Neural crest cell (in vitro differentiated cells): ENCODE measurements at places on chromosomes 4 and X.
A peak's percentile ranks its signal among the peaks of the same experiment; 100 is the strongest.

DNA sequence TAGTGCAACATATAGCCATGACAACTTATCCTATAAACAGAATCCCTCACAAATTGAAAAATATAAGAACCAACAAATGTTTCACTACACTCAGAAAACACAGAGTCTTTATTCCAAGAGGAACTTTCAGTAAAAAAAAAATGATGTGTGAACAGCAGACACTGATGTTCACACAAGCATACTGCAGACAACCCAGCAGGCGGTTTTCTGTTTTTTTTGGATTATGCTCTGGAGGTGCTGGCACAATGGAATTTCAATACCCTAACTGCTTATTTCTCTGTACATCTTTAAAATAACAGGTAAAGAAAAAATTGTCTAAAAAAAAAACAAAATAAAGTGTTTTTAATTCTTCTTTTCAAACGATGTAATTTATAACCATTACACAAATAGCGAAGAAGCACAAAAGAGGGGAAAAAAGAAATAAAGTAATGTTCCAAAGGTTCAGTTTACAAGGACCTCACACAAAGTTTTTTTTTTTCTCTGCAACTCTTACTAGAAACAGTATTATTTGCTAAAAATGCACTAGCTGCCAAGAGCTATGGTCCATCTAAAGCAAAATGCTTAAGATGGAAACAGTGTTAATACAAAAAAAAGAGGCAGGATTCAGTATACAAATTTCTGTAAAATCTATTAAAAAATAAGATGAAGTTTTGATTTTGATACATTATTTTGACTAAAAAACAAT lies 55.3 kb downstream of the ANAPC10 start:
- no peaks in the 10 kb centered on the region for H3K36me3 ChIP-seq
- peaks cover 16% of the 10 kb centered on the region for H3K4me1 ChIP-seq
- no peak overlapping the region for H3K27ac ChIP-seq
- no peak for DNase-seq
- no peak overlapping the region for H3K4me3 ChIP-seq
- no peaks in the 10 kb centered on the region for H3K27me3 ChIP-seq

DNA sequence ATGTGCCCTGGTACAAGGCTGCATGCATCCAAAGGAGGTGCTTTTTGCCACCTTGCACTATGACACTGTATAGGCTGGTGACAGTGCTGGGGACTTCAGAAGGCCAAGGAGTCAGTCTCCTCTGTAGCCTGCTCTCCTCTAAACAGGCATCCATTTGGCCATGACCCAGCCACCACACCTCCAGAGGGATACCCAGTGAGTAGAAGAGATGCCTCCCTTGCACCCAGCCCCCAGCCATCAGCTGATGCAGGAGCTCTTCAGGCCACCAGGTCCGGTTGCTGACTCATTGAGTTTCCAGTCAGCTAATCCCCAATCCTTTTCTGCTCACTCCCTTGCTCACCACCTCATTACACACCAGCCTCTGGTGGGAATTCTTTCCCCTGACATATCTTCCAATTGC lies 99.8 kb downstream of the PJA1 start:
- no peaks in the 10 kb centered on the region for H3K27me3 ChIP-seq
- DNase-seq = no peak
- no peak overlapping the region for H3K27ac ChIP-seq
- no peak overlapping the region for H3K4me3 ChIP-seq
- H3K4me1 ChIP-seq = peaks cover 7% of the 10 kb centered on the region

DNA sequence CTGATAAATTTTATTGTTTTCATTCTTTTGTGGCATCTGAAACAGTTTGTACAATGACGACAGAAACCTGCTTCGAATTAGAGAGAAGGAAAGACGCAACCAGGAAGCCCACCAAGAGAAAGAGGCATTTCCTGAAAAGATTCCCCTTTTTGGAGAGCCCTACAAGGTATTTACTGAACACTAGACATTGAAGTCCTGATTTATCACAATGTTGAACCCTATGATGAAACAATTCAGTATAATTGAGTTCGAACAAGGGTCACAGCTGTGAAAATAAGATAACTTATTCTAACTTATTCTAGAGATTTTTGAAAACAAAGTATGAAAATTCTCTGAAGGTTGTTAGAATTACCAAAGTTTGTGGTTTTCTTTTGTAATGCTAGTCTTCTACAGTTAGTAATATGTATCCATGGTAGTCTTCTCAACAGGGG lies 111.3 kb downstream of the AFF1 start:
- H3K27me3 ChIP-seq = no peaks in the 10 kb centered on the region
- no peak overlapping the region for H3K27ac ChIP-seq
- DNase-seq = no peak
- peaks cover 13% of the 10 kb centered on the region for H3K36me3 ChIP-seq
- peaks cover 39% of the 10 kb centered on the region for H3K4me1 ChIP-seq

- H3K36me3 ChIP-seq = no peaks in the 10 kb centered on the region
- H3K27me3 ChIP-seq = no peaks in the 10 kb centered on the region
- no peak overlapping the region for H3K4me3 ChIP-seq
- H3K27ac ChIP-seq = no peak overlapping the region
- no peak for DNase-seq
Measured at GRCh38 chr4:40190019-40190418, 6.8 kb upstream of the RHOH start.

DNA sequence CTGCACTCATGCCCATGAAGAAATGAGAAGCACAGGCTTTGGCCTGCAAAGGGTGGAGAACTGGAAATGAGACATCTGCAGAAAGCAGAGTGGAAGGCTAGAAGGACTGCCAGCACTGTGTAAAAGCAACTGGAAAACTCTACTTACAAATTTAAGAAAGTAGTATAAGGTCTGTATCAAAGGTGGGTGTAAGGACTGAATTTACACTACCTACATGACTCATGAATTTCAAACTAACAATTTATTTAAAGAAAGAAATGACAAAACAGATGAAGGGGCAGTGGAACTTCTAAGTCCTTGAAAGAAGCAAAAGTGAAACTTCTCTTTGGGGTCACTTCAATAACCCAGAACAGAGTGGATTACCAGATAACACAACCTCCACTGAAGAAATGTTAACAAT lies 71.2 kb downstream of the SLC10A7 start:
- H3K4me3 ChIP-seq = no peak overlapping the region
- peaks cover 19% of the 10 kb centered on the region for H3K36me3 ChIP-seq
- H3K27me3 ChIP-seq = no peaks in the 10 kb centered on the region
- no peak overlapping the region for H3K27ac ChIP-seq

DNA sequence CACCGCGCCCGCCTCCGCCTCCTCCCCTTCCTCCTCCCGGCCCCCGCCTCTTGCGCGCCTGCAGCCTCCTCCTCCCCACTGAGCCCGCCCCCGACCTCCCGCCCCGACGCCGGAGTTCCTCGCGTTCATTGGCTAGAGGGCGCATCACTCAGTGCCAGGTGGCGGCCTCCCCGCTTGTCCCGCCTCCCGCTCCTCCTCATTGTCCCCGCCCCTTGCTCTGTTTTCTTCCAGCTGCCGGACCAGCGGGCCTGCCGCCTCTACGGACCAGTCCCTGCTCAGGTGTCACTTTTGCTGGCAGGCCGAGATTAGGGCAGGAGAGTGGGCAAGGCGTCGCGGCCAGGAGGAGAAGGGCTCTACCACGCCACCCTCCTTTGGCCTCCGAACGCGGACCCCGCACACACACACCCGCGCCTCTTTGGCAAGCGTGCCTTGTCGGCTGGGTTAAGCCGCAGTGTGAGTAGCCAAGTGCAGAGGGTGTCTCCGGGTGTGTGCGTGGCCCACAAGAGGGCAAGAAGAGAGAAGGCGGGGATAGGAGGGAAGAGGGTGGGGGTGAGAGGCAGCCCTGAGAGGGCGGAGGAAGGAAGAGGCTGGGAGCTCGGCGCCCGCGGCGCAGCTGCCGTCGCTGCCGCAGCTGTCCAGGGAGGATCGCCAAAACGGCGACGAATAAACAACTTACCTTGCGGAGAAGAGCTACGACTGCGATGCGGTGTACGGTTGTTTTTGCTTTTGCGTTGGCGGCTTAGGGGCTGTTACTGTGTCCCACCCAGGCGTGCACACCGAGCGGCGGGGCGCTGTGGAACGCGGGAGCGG lies 436 bp upstream of the PPP3CA start:
- peak overlapping the region; percentile 98 for H3K4me3 ChIP-seq
- peaks cover 23% of the 10 kb centered on the region for H3K27me3 ChIP-seq
- peak overlapping the region; percentile 75 for H3K27ac ChIP-seq
- H3K36me3 ChIP-seq = no peaks in the 10 kb centered on the region
- peak; percentile 99 for DNase-seq

DNA sequence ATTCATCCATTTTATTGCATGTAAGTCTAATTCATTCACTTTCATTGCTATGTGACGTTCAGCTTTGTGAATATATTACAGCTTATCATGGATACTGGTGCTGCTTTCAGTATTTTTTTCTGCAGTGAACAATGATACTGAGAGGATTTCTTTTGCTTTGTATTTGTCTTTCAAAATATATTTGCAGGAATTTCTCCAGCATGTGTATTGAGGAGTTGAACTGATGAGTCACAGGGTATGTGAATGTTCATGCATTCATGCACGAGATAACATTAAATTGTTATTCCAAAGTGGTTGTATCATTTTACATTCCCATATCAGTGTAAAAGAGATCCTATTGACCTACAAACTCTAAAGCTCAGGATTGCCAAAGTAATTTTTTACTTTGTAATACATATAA lies 283.8 kb upstream of the ARSJ start:
- H3K36me3 ChIP-seq = no peaks in the 10 kb centered on the region
- H3K4me1 ChIP-seq = no peaks in the 10 kb centered on the region
- DNase-seq = no peak
- no peak overlapping the region for H3K4me3 ChIP-seq
